ENCODE measurements at places on chromosomes 6 and 20.

- DNase-seq = no peak
Measured at GRCh38 chr20:23596579-23597250, 9.0 kb downstream of the CST9 start.

DNA sequence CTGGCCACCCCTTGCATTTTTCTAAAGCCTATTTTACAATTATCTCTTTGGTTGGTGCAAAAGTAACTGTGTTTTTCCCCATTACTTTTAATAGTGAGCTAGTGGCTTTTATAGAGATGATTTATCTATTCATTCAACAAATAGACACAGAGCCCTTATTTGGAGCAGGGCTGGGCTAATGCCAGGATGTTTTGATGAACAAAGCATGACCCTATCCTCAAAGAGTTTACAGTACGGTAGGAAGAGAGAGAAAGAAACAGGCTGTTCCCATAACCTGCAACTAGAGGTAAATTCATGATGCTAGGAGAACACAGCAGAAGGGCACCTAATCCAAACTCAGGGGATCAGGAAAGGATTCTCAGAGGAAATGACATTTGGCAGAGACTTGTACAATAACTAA, 37.3 kb upstream of the UST start:
- DNase-seq = peak; percentile 84

- DNase-seq = no peak
Measured at GRCh38 chr6:107600936-107601335, 111.0 kb downstream of the SOBP start.

- DNase-seq = no peak
Measured at GRCh38 chr6:72689107-72689954, 67.5 kb downstream of the KCNQ5 start.

DNA sequence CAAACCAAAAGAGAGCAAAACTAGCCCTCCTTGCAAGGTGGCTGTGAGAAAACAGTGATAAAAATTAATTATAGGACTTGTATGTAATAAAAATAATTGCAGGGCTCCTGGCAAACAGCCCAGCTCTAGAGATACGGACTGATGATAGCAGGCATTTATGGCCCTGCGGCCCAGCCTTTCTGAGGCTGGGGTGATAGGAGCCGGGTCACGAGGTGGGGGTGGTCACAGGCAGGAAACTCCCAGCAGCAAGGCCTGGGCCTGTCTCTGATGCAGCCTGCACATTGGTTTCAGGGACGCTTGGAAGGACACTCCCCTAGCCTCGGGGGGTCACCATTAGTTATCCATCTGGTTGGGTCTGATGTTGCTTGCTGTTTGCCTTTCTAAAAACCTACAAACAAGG, 18.7 kb upstream of the TTPAL start:
- peak; percentile 14 for DNase-seq

Data from LNCaP clone FGC (cell line).